Activated CD4-positive, alpha-beta T cell treated with anti-CD3 and anti-CD28 coated beads for 1 hour (primary cell): ENCODE measurements at places on chromosomes 1 and 21.

GRCh38 chr1:1040004-1040991, 20.4 kb downstream of the AGRN start:
- DNase-seq: peak; percentile 64

DNA sequence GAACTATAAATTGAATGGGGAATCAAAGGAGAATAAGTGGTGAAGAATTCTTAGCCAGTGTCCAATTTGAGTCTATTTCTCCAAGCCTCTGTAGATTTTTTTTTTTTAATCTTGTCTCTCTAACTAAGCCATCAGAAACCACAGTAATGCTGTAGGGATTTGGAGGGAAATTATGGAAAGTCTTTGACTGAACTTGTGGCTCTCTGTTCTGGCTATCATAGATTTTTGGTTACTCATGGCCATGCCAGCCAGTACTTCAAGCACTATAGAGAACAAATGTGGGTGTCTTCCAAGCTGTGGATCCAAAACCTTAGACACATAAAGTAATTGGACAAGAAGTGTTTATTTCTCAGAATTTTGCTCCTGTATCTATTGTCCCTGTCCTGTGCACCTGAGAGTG, 147.9 kb downstream of the LRRC40 start:
- no peak for DNase-seq

GRCh38 chr21:35943752-35944151, 116.6 kb downstream of the SETD4 start:
- DNase-seq: no peak

DNA sequence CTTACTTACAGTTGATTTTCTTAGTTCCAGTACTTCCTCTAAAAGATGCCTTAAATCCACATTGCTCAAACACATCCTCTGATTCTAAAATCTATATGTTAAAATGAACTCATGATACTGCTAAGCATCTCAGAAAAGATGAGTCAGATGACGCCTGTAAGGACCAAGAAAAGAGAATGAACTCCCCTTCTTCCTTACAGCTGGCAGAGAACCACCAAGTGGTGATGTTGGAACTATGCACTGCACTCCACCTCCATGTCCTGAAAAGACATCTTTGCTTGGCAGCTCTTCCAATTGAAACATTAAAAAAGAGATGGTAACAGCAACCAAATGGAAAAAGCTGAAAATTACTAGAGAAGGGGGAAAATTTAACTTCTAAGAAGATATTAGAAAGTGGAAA, 648.8 kb downstream of the PTPRC start:
- DNase-seq: no peak

GRCh38 chr21:30482130-30482529, 2.0 kb upstream of the KRTAP19-1 start:
- no peak for DNase-seq

DNA sequence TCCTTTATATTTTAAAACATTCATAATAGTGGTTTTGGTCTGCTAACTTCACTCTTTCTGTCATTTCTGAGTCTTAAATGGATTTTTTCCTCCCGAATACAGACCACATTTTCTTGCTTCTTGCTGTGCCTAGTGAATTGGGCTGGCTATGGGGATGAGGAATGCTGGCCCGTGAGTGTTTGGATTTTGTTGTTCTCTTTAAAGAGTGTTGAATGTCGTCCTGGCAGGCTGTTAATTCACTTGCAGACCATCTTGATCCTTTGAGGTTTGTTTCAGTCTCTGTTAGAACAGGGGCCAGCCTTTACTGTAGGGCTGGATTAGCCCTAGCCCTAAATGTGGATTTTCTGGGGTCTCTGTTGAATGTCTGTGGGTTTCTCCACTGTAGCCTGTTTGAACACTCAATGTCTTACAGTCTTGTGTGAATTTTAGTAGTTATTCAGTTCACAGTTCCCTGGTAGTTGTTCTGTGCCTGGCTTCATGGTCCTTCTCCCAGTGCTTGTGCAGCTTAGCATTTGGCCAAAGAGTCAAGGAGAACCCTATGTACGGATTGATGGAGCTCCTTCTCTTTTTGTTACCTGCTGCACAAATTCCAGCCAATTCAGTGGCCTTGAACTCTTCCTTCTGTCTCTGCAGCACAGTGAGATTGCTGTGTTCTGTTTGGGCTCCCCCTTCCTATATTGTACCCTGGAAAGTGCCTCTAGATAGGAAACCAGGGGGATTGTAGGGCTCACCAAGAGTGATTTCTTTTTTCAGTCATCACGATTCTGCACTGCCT, 95.7 kb downstream of the DYRK1A start:
- no peak for DNase-seq

DNA sequence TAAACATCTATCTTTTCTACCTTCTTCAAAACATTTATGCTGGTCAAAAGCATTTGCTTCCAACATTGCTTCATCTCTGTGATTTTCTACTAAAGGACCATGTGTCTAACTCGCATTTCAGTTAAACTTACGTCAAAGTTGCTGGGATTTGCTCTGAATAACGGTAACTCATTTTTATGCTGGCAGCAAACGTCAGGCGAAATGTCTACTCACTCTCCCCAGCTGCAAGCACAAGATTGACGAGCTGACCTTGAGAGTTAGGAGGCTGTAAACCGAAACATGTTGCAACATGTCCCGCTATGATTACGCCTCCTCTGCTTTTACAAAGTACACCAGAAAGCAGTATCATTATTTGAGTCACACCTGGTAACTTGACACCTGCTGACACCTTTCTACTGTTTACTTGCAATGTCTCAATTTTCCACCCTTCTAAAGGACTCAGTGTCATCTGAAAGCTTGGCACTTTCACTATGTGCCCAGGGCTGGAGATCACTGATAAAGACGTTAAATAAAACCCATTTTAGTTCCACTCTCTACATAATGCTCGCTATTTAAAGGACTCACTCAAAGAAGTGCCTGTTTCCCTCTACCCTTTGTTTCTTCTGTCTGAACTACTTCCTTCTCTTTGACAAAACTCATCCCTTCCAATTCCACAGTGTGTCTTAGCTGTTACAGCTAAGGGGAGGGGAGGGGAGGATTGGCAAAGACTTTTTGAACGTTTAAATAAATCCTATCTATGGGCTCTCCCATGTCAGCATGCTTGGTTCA, 111.9 kb downstream of the PTPN14 start:
- no peak for DNase-seq

DNA sequence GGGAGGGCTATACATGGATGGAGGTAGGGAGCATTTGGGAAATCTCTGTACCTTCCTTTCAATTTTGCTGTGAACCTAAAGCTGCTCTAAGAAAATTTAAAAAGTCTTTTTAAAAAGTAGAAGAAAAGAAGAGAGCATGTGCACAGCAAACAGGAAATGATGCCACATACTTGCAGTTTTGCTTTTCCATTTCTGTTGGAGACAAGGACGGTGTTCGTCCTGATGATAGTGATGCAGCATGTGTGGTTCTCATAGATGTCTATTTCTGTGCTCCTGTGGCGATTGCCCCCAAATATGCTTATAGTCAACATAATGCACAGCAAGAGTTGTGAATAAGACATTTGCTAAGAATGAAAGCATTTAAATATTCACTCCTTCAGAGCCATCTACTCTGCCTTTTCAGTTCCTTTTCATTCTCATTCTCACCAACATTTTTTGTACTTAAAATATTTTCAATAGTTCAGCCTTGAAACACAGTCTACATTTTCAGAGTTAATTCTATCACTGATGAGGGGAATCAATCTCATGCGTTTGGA, 66.6 kb downstream of the LRRC8C start:
- no peak for DNase-seq

GRCh38 chr1:231699784-231700183, 73.2 kb downstream of the DISC1 start:
- no peak for DNase-seq

GRCh38 chr1:16438924-16439323, 1.6 kb upstream of the NECAP2 start:
- no peak for DNase-seq

GRCh38 chr1:22473952-22474351, 22.3 kb downstream of the ZBTB40 start:
- no peak for DNase-seq
